GM20000 (cell line): ENCODE measurements at places on chromosomes 4 and X.

DNA sequence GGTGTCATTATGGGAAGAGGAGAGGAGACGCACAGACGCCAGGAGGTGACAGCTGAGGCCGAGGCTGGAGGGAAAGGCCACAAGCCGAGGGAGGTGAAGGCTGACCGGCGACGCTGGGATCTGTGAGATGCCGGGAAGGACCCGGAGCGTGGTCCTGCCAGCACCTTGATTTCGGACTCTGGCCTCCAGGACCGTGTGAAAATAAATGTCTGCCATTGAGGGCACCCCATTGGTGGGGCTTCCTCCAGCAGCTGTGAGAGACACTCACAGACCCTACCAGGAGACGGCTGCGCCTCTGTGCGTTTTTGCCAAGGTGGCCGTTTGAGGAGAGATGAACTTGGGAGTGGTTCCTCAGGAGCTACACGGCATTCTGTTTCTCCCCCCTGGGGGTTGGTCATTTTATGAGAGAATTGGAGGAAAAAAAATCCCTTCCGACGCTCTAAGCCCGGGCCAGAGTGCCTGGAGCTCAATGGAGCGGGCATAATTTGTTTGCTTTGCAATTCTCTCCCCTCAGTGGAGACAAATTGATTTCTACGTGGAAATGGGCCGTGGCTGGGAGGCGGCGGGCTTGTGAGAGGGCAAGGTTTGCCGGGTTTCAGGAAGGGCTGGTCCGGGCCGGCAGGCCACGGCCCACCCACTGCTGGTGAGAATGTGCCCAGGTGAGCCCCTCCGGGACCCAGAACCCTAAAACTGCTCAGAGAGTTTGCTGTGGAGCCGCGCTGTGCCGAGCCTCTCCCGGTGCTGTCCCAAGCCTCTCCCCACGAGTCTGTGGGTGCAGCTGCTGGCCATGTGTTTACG is 53.9 kb downstream of the CPZ start:
- no peak for DNase-seq

- no peak for DNase-seq
Observed at GRCh38 chrX:111759686-111760085, 78.7 kb downstream of the ALG13 start.

DNA sequence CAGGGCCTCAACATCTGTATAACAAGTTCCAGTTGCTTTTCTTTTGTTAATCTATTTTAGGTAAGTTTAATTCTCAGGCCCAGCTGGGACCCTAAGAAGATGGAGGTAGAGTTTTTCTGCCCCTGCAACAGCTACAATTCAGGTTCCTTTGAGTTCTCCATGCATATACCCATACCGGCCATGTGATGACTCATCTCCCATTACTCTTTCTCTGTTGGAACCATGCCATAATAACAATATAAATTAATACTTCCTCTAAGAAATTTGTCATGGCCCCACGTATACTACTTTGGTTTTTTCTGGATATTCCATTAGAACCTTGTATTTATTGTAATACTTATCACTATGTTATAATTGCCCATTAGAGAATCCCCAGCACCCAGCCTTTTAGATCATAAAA is 1.3 kb upstream of the INTU start:
- no peak for DNase-seq

DNA sequence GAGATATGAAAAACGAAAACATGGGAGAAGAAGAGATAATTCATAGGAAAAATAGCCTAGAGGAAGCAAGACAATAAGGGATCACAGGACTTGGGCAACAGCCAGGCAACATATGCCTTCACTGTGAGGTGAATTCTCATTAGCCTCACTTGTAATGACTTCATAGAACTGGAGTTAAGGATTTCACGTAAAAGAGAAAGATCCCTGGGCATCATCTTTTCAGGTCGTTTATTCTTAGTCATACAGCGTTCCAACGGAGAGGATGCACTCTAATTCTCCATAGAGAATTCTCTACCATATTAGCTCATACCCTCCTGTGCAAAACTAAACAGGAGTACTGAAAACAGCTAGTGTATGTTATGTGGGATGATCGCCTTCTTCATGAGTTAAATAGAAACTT is 1.4 kb downstream of the PRKG2 start:
- DNase-seq: no peak

DNA sequence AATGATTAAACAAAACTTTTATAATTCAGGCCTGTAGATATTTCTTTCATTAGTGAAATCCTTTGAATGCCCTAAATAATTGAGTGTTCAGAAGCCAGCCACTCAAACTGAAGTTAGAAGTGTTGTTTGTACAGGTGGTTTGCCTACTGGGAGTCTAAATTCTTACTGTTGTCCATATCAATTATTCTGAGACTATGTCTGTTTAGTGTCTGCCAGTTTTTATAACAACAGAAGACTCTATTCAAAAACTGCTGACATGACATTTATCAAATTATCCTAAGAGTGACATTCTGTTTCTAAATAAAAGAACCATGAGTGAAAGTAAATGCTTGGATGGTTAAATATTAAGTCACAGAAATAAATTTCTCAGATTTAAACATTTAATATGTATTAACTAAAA is 375.1 kb downstream of the FAT4 start:
- no peak for DNase-seq

GRCh38 chrX:108219949-108220601 is 128.5 kb downstream of the ATG4A start:
- DNase-seq: no peak

DNA sequence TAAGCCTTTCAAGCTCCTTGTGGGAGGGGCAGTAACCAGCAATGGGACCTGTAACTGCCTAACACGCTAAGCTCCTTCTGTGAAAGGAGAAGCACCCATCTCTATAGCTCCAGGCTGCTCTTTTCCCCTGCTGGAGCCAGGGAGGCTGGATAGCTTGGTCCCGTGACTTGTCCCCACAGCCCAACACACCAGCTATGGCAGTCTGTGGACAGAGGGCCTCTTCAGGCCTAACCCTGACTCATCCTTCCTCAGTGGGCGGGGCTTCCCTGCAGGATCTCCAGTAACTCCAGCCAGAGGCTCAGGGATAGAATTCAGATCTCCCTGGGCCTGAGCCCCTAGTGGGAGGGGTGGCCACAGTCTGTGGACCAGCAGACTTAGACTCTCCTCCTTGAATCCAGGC is 1290.1 kb downstream of the PCDH7 start:
- DNase-seq: no peak

GRCh38 chr4:23268072-23268771 is 575.5 kb downstream of the GBA3 start:
- DNase-seq: no peak

- no peak for DNase-seq
Observed at GRCh38 chrX:39816871-39817731, 280.7 kb downstream of the BCOR start.

- DNase-seq: no peak
Observed at GRCh38 chr4:121819216-121819965, 4.3 kb downstream of the CCNA2 start.

- DNase-seq: no peak
Observed at GRCh38 chrX:154018518-154019060, 1.1 kb downstream of the IRAK1 start.

DNA sequence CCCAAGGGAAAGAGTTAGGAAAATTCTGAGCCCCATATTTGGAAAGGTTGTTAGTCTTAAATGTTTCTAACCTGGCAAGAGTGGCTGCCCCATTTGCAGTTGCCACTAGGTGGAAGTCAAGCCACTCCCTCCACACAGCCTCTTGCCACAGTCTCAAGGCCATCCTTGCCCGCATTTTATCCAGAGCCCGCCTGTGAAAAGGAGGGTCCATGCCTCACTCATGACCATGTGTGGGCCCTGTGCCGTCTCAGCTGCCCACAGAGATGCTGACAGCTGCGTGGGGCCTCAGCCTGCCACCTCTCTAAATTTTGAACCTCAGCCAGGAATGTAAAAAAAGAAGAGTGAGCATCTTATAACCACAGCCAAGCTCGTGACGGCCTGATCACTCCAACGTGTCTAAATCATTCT is 201.5 kb upstream of the FAM241A start:
- peak; percentile 50 for DNase-seq

- peak; percentile 18 for DNase-seq
Observed at GRCh38 chr4:4327652-4328121, 37.6 kb downstream of the ZBTB49 start.

- DNase-seq: peak; percentile 4
Observed at GRCh38 chr4:108834835-108835384, 72.1 kb upstream of the ETNPPL start.

GRCh38 chr4:138297743-138298405 is 55.7 kb upstream of the SLC7A11 start:
- DNase-seq: no peak

DNA sequence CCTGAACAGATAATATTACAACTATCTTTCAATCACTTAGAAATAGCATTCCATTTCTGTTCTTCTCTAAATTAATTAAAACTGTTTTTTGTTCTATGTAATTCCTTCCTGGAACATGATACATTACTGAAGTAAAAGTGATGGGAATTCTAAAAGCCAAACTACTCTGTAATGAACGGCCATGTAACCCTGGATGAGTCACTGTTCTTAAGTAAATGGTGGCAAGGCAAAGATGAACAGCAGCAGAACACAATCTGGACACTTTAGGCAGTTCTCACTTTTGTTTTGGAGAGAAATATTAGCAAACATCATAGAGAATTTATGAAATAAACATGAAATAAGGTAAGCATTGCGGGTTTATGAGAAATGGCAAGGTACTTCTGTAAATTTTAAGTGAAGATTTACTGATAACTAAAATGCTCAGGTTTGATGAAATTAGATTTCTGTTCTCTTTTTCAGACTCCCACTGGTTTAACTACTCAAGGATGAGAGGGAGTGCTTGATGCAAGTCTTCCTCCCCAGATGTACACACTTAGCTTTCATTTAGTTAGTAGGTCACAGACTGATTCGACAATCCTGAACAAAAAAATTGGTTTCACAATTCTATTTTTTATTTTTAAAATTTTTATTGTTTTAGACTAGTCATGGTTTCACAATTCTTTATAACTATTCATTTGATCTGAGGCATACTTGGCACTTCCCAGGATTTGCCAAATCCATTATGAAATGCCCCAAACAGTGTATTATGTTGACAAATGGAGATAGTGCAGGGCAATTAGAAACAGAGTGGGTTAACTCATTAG is 964 bp upstream of the GPR82 start:
- no peak for DNase-seq

DNA sequence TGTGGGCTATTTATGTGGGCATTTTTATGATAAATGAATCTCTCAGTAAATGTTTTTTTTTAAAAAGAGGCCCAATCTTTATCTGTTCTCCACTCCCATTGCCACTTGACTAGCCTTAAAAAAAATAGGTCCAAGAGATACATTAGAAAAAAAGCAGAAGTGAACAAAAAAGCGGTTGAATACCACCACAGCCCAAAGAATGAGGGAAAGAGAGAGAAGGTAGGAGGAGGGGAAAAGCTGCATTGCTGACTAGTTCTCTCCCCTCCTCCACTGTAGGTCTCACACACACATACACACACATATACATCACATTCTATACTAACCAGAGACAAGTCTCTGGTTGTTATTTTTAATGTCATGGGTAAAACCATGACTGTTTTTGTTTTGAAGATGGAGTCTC is 95.8 kb upstream of the IL13RA1 start:
- DNase-seq: peak; percentile 3

GRCh38 chr4:56910172-56910967 is 2.7 kb downstream of the REST start:
- no peak for DNase-seq
